ENCODE measurements at places on chromosomes 7 and 10.

GRCh38 chr7:28425496-28425895 is 13.2 kb downstream of the CREB5 start:
- no peak for DNase-seq

GRCh38 chr10:52447931-52448353 is 133.9 kb downstream of the DKK1 start:
- peak; percentile 76 for DNase-seq

- DNase-seq = no peak
Observed at GRCh38 chr7:37196676-37197075, 252.0 kb downstream of the ELMO1 start.

- no peak for DNase-seq
Observed at GRCh38 chr7:149552799-149553198, 55.2 kb upstream of the ZNF746 start.

DNA sequence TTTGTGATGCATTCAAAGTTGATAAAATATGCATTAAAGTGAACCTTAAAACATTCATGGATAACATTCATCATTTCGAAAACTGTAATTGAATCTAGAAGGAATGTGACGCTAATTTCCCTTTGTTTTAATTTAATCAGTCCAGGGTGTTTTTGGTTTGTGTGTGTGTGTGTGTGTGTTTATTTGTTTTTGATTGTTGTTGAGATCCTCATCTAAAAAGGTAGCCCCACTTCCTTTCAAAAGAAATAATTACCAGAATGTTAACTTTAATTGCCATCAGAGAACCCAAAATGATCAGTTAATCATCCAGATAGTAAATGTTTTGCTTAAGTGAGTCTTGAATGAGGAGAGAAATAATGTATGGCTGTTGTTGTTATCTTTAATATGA is 74.5 kb upstream of the PTPRZ1 start:
- no peak for DNase-seq

- DNase-seq = no peak
Observed at GRCh38 chr10:85864868-85865526, 501.6 kb downstream of the GRID1 start.

DNA sequence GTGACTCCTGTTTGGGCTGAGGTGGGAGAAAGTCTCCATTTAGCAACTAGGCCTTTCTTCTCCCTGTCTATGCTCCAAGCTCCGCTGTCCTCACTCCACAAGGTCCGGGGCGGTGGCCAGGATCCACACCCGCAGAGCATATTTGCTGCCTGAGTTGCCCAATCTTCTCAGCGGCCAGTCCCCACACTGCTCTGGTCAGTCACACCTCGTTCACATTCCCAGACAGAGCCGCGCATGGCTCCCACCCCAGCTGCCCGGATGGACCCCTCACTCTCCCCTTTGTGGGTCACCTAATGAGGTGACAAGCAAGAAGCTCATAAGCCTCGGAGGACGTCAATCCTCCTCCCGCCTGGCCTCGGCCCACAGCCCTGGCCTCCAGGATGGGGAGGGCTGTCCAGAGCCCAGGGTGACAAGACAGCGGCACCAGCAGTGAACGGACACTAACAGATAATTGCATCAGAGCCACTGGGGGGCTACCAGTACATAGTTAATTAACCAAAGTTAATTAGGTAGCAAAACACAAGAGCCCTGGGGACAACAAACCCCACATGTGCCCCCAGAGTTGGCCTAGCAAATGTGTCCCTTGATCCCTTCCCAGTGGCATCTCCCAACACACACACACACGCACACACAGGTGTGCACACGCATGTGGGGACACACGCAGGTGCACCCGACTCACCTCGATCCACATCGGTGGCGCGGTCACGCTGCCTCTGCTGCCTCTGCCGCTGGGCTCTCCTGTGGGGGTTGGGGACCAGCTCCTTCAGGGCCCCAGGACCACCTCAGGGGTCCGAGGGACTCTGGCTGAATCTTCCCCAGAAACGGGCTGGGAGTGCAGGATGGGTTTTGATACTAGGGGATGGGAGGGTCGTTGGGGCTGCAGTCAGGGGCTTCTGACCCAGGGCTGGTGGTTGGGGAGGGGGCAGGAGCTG is 11.8 kb downstream of the EPHA1 start:
- no peak for DNase-seq

GRCh38 chr7:34075523-34076370 is 170.4 kb downstream of the BMPER start:
- peak; percentile 65 for DNase-seq

GRCh38 chr7:74401137-74401859 is 52.4 kb upstream of the GTF2IRD1 start:
- DNase-seq = peak; percentile 72

DNA sequence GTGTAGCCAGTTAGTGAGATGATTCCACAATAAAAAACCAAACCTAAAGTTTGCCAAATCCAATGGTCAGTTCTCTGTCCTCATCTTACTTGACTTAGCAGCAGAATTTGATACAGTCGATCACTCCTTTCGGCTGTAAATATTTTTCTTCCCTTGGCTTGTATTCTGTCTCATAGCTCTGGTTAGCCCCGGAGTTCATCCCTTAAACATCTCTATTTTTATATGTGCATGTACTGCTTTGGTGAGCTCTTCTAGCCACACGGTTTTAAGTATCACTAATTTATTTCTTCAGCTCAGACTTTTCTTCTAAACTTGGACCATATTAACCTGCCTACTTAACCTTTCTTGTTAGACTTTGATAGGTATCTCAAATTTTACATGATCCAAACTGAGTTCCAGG is 17.8 kb upstream of the ASB15 start:
- DNase-seq = no peak

DNA sequence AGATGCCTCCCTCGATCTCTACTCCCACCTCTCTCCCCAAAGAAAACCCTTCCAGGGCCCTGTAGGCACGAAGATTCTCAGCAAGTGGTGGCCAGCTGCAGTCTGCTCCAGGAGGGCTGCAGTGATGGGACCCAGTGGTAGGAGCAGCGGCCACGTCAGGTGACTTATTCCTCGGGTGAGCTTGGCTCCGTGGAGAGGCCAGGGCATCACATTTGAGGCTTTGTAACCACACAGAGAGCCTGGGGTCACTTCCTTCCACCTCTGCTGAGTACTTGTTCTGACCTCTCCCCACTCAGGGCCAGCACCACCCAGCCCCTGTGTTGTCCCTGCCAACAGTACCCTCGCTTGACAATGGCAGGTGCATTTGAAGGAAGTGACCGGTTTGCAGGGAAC is 17.9 kb upstream of the EN2 start:
- no peak for DNase-seq

GRCh38 chr10:107666214-107666613 is 501.7 kb upstream of the SORCS1 start:
- DNase-seq = no peak

DNA sequence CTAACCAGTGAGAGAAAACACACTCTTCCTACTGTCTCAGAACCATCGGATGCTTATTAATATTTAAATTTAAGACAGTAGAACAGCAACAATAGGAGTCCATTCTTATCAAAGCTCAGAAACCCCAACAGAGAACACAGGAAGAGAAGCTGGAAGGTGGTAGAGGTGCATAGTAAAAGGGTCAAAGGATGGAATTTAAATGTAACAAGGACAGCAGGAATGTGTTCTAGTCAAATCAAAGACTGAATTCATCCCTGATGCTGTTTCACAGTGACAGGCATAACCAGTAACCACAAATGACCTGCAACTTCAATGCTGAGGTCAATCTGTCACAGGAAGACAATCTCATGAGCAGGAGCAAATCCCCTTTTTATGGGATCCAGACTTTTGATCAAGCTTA is 1259.7 kb downstream of the XPNPEP1 start:
- DNase-seq = no peak

DNA sequence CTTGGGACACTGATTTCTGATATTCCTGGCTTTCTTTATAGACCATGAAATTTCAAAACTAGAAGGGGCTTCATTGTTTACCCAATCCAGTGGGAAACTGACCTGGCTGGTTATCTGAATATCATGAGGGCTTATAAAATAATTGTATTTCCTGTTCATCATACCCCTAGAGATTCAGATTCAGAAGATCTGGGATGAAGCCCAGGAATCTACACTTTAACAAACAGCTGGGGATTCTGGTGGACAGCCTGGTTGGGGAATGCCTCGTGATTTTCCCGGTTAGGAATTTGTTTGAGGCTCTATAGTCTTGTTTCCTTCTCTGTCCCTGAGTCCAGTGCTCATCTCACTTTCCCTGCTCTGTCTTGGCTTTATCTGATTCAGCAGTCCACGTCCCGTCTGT is 110.3 kb downstream of the ADRA2A start:
- DNase-seq = no peak

DNA sequence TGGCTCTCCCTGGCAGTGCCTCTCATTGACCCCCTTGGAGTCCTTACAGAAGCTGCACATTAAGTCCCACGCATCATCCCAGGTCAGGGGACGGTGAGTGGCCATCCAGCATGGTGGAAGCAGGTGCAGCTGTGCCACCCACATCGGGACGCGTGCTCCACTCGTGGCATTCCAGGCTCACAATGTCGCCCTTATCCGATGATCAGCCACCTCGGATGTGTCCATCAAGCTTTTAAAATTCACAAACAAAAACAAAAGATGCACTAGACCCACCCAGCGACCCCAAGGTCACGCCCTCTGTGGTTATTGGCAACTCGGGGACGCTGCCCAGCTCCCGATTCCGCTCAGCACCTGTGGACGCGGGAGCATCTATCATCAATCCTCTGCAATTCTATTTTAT is 530.9 kb downstream of the PTPRN2 start:
- no peak for DNase-seq

GRCh38 chr7:74656441-74656836 is 1.1 kb upstream of the GTF2I start:
- peak; percentile 33 for DNase-seq

DNA sequence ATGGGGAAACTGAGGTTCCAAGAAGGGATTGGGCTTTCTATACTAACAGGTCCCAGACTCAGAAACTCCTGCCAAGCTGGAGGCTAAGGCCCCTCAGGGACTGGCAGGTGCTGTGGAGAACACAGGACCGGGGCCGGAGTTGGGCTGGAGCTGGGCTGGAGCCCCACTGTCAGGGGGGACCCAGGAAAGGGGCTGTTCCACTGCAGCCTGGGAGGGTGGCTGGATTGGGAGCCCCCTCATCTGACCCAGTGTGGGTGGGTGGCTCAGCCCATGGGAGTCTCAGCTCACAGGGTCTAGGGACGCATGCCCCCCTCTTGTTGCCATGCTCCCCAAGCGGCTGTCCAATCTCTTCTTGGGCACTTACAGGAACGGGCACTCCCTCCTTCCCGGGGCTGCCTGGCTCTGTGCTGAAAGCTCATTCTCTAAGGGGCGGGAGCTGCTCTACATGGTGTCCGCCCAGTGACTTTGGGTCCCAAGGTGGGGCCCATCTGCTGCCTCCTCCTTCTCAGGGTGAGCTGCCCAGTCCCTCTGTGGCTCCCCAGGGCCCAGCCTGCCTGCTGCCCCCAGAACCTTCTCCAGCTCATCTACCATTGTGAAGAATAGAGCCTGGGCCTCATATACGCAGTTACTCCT is 126.5 kb downstream of the MYL10 start:
- no peak for DNase-seq

DNA sequence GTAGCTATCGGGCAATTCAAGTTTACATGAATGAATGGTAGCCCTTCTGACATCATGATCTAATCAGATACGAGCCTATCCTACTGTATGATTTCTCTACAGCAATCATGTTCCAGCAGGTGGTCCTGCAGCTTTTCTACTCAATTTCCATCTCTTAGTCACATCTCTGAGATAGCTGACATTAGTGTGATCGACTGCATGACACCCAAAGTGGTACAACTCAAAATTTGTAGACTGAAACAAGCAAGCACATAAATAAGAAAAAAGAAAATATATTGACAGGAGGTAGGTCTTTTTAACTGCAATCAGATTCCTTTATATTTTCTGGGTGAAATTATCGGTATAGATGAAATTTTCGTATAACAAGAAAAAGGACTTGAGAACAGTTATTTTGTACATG is 132.0 kb downstream of the PPP1R17 start:
- DNase-seq = no peak

DNA sequence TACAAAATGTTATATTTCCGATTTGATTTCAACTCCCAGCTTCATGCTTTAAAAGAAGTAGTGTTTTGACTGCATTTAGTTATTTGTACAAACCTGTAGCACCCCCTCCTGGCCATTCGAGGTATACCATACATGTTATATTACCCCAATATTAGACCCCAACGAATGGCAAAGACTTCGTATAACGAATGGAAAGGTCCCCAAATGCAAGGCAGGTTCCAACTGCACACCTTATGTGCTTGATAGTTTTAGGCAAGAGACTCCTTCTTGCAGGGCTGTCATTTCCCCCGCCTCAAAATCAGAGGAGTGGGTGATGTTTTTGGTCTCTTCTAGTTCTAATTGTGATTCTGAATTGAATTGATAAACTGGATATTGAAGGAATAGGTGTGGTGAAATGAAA is 101.1 kb upstream of the TARP start:
- DNase-seq = peak; percentile 56

- no peak for DNase-seq
Observed at GRCh38 chr7:113008755-113009154, 77.9 kb downstream of the GPR85 start.

DNA sequence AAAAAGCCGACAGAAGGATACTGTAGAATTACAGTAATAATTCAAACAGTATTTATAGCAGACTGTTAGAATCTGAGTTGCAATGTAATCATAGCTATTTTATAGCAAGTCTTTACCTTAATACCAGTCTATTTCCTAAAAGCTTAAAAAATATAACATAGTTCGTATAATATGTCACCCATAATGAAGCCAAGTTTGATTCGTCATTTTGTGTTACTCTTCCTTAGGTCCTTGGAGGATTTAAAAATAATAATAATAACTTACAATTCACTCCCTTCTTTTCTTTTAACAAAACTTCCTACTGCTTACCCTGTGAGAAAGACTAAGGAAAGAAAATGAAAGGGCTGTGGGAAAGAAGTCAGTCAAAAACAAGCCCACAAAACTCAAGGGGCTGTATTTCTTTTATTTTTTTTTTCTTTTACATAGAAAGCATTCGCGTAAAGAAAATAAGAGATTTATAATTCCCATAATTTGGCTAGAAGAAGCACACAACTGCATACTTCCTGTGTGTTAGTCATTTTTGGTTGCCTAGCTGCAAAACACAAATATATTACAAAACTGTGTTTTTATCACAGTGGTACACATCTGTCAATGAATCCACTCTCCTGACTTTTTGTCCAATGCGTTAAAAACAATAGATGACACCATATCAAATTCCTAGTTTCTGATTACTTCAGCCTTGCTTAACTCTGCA is 187.2 kb upstream of the CELF2 start:
- peak; percentile 77 for DNase-seq

DNA sequence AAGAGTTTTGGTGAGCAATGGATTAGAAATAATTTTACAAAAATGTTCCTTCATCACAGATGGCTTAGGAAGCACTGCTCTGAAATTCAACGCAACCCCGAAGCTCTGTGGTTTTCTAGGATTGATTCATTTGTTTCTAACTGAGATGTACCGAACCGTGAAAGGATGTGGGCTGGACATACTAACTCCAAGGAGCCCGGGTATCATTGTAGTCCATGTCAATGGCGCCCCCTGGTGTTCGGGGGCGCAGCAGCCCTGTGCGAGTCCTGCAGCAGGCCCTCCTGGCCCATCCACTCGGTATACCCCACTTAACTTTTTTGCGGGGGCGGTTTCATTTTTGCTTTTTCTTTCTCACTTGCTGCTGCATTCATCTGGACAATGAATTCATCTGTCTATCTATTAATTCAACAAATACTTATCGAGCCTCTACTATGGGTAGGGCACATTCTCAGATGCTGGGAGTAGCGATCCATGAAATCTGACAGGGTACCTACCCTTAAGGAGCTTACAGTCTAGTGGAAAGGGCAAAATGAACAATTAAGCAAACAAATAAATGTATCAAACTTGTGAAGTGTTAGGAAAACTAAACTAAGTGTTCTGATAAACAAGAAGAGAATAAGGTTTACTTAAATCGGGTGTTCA is 25.2 kb upstream of the ITPRID1 start:
- peak; percentile 81 for DNase-seq

- no peak for DNase-seq
Observed at GRCh38 chr10:119284679-119285096, 77.3 kb downstream of the GRK5 start.
